ENCODE measurements at places on chromosomes 5 and 9.

- no peak for DNase-seq
Observed at GRCh38 chr9:114169029-114169951, 14.0 kb downstream of the COL27A1 start.

DNA sequence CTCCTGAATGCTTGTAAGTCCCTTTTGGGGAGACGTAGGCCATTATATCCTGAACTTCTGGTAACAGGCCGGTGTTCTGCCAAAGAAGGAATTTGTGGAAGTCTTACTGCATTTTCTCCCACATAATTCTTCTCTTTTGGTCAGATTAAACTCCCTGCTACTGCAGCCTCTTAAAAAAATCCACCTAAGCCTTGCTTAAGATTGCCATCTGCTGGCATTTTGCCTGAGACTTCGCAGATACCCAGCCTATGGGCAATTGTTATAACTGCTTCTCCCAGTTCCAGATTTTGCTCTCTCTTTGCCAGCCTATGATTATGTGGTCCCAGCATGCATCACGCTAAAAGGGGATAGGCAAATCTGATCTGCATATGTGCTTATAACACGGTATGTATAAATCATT is 391.6 kb upstream of the CHD1 start:
- no peak for DNase-seq

DNA sequence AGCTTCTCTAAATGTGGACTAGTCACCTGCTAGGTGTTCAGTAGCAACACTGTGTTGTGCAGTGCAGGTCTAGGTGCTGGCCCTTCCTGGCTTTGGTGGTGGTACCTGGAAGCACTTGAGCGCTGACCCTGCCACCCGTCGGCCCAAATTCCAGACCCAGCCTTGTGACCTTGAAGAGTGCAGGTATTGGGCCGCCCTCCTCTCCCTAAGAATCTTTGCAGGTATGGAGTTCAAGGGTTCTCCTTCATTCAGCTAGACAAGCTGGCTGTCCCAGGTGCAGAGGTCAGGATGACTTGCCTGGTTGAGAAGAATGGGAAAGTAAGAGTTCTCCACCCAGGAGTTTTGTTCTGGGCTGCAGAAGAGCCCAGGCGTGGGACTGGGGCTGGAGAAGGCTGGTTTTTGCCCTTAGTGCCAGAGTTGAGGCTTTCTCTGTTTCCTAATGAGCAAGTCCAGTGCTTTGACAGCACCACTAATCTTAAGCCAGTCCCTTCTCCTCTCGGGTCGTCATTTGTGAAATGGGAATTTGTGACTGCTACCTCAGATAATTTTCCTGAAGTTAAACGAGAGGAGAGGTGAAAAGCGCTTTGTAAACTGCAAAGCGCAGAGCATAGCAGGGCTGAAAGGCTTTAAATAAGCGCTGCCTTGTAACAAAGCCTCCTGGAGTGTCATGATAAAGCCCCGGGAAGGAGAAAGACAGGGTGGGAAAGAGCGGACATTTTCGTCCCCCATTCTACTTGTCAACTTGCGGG is 4.0 kb downstream of the FOXE1 start:
- no peak for DNase-seq

DNA sequence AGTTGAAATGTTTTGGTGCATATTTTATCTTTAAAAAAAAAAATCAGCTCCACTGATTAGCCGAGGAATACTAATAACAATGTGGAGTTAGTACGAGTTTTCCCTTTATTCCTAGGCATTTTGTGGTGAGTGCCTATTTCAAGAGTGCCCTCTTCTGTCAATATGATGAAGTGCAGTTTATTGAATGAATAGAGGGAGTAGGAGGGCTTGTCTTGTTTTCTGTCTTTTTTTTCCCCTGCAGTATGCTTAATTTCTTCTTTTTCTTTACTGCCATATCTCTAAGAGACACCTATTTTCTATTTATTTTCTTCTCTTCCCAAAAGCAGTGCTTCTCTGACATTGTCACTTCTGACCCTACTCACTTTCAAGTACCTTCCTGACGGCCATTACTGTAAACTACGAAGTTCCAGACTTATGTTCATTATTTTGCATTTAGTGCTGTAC is 169.6 kb upstream of the PITX1 start:
- DNase-seq = no peak

GRCh38 chr5:74540622-74541021 is 99.9 kb downstream of the ENC1 start:
- no peak for DNase-seq

All from activated T-cell treated with anti-CD3 and anti-CD28 coated beads, Interleukin-2, amount 50 U/mL, for 1 hour (primary cell).